ENCODE measurements at places on chromosomes 4 and X.

GRCh38 chr4:140081641-140082390 lies 72.2 kb downstream of the MAML3 start:
- DNase-seq, result no peak

DNA sequence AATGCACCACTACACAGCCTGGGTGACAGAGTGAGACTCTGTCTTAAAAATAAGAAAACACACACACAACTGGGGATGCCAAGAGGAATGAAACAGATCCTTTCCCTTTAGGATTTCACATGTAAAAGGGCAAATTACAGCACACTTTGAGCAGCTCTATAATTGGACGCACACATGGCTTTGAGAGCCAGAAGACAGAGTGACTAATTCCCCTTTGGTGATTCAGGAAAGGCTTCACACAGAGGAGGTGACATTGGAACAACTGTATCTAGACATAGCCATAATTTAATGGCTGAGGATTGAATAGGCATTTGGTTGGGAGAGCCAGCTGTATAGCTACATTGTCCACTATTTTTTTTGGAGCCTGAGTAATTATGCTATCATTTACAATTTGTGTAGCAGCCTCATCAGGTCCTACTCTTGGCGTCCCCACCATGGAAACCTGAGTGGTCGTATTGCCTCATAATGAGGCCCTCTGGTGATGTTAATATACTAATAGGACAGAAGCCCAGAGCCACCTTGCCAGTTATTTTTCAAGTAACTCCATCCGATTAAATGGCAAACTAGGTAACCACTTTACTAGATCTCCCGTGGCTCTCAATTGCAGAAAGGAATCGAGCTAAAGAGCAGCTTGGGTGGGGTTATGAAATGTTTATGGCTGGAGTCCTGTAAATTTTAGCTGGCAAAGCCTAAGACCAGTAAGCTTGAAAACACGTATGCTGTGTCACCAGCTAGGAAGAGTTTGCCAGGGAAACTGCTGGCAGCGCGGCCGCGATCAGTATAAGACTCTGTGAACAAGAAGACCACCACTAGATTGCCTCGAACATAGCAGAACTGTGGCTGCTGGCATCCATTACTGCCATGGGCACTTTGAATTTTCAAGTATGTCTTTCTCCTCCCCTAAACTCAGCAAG lies 8.5 kb upstream of the PPEF1 start:
- DNase-seq, result no peak

GRCh38 chr4:107449611-107450369 lies 270.2 kb downstream of the PAPSS1 start:
- peak; percentile 21 for DNase-seq

- DNase-seq, result peak; percentile 96
Observed at GRCh38 chr4:121869841-121870822, at the start of gene BBS7. TSS of gene BBS7 (minus strand) at chr4:121870474. CDS start at chr4:121870313, 161 bp downstream.

DNA sequence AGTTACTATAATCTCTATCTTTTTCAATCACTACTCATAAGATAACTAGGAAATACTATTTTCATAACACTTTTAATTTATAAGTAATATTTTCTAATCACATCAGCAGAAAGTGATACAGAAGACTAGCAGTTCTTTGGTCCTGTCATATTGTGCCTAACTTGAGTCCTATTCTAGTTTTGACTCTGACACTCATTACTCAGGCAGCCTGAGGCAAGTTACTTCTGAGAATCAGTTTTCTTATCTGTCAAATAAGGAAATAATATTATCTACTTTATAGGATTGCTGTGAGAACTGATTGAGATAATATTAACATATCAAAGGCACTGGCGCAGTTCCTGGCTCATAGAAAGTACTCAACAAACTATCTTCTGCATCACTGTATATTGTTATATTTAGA lies 17.8 kb downstream of the PITX2 start:
- no peak for DNase-seq

DNA sequence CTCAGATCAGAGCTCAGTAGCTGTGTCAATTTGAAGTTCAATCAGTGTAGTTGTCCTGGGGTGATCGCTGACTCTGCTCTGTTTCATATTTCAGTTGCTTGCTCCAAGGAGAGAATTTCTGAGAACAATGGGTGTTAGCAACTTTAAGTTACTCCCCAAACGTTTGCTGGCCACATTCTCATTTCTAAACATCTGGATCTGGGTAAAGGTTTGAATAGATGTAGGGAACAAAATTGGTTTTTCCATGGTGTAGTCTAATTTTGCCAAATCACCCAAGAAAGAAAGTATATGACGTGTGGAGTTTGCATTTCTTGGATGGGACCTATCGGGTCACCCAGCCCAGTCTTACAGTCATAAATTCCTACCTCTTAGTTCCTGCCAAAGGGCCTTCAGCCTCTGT lies 103.7 kb downstream of the AKAP4 start:
- no peak for DNase-seq

GRCh38 chrX:104641176-104641575 lies 75.2 kb downstream of the IL1RAPL2 start:
- DNase-seq, result no peak
